Hematopoietic multipotent progenitor cell treated with erythropoietin and hydrocortisone succinate and interleukin-3 and kit ligand, for 4 days (in vitro differentiated cells): ENCODE measurements at places on chromosomes 7 and 10.
A peak's percentile ranks its signal among the peaks of the same experiment; 100 is the strongest.

DNA sequence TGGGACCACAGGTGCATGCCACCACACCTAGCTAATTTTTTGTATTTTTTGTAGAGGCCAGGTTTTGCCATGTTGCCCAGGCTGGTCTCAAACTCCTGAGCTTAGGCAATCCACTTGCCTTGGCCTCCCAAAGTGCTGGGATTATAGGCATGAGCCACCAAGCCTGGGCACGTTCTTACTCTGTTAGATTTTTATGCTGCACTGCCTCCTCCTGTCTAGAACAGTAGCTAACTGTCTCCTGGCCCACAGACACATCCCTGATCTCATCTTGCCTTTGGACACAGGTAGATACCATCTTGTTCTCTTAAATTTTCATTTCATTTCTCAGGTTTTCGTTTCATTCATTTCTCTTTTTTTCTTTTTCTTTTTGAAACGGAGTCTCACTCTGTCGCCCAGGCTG lies 41.1 kb downstream of the BLVRA start:
- peak; percentile 43 for DNase-seq

GRCh38 chr7:157165987-157166386 lies 27.3 kb downstream of the UBE3C start:
- no peak for DNase-seq

DNA sequence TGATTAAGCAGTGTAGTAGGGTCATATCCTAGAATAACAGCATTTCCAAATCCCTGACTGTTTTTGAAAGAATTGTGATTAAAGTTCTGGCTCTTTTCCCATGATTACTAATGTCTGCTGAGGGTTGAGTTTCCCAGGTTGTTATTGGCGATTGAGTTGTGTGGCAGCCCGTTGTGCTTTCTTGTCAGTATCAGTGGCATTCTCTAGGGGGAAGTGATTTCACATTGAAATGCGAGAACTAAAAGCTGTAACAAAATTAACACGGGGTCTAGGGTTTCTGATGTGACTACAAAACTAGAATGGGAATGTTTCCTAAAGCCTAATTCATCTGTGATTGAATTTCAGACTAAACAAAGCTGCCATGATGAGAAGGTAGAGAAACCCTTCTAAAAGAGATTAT lies 349.4 kb downstream of the EXOC4 start:
- DNase-seq = no peak

GRCh38 chr7:75033826-75034225 lies 39.8 kb downstream of the RCC1L start:
- no peak for DNase-seq

DNA sequence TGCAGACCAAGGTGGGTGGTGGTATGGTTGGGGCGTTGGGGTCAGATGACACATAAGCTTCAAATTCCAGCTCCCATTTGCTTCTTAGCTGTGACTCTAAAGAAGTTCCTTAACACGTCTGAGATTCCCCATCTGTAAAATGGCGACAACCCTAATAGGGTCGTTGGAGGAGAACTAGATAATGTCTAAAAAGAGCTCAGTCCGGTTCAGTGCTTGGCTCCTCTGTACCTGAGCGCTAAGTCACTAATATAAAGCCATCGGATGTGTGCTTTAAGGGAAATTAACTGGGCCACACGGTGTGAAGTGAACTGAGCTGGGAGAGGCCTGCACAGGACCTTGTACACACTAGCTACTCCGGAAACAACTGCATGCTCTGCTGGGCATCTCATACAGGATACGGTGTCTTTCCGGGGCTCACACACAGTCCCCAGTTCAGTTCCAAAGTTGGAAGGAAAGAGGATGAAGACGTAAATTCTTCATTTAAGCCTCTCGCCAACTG lies 476 bp upstream of the ZFYVE27 start:
- no peak for DNase-seq

DNA sequence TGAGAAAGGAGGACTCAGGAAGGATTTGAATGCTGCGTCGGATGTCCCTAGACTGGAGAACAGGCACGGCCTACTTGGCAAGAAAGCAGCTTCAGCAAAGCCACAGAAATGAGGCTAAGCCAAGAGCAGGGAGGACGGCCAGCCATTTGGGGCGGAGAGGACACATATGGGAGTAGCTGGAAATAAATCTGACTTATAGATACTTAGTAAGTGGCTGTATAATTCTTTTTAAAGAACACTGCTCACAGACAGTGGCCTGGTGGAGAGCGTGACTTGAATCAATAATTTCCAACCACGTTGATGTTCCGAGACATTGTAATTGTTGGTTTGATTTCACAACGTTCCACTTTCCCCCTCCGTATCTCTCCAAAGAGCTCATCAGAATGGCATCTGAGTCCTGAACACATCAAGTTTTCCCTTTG lies 67.7 kb upstream of the JCAD start:
- DNase-seq = no peak

- DNase-seq = no peak
Measured at GRCh38 chr10:58791137-58791536, 278.5 kb downstream of the BICC1 start.

- no peak for DNase-seq
Measured at GRCh38 chr10:127338399-127339110, 142.2 kb upstream of the INSYN2A start.

GRCh38 chr10:91924212-91925021 lies 847 bp downstream of the BTAF1 start:
- DNase-seq = no peak
